DMS 273 treated with DMSO at 0.1 percent for 48 hours (cell line): ENCODE measurements at places on chromosomes 2 and 18.

GRCh38 chr18:79608535-79608934 lies 71.1 kb upstream of the CTDP1 start:
- DNase-seq: no peak

DNA sequence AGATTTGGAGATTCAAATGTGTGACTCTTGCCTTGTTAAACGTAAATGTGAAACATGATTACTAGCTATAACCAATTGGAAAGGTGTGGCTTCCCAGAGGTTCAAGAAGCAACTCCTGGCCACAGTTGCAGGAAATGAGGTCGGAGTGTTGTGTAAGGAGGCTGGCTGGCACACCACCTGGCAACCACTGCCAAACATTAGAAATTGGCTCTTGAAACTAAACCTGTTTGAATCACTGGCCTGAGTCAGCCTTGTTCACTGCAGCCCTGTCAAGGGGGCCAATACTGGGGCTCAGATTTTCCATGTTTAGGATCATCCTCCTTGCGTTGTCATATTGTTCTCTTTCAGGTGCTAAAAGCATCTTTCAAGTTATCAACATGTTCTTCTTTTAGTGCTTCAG lies 206.3 kb downstream of the ARL6IP6 start:
- no peak for DNase-seq

DNA sequence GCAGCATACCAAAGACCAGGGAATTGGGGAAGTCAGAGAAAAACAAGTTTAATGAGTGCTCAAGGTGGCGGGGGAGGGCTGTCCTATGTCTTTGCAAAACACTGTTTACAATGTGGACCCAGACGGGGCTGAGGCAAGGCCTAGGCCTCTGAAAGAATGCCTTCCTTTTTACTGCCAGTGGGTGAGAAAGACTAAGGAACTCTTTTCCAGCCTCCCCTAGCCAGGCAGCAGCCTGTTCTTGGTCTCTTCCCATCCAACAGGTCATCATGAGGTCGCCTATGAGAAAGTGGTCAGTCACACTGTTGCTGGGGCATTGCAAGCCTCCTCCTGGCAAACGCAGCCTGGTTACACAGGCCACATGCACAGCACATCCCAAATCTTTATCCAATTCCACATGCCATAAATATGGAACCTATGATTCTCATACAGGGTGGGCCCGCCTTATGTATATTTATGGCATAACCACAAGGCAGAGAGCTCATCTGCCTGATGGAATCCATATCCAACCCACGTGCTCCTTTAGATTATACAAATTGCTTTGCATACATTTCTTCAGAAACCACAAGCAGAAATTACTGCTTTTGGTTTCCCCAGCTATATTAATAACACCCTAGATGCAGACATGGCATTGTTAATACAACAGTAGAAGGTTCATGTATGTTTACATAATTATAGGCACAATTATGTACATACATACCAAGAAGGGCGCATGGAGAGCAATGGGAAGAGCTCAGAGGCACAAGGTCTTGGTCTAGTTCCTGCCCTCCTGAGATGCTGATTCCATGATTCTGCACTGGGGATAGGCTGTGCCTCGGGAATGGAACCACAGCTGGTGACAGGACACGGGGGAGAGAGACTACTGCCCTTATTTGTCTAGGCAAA lies 48.6 kb downstream of the NRP2 start:
- DNase-seq: no peak

GRCh38 chr18:48338915-48339314 lies 70.3 kb downstream of the ZBTB7C start:
- DNase-seq: no peak

- no peak for DNase-seq
Observed at GRCh38 chr2:236366049-236366387, 101.8 kb upstream of the ASB18 start.

DNA sequence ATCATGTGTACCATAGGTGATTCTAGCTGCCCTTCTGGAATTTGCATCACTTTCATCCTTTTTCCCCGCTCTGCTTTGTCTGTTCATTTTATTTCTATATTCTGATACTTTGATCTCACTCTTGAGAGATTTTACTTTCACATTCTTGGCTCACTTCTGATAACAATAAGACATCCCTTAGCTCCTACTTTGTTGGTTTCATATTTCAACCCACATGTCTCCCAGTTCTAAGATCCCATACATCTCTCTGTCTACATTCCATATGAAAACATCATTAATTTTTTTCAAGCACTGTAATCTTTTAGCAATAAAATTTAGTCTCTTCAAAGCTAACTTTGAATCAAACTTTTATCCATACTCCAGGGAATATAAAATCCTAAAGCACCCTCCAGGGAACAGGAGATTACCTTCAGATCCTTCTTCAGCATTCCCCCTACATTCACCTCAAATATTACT lies 75.6 kb downstream of the COL3A1 start:
- no peak for DNase-seq
